Esophagus muscularis mucosa (tissue), 4 donors: ENCODE measurements at places on chromosomes 1 and 21.

DNA sequence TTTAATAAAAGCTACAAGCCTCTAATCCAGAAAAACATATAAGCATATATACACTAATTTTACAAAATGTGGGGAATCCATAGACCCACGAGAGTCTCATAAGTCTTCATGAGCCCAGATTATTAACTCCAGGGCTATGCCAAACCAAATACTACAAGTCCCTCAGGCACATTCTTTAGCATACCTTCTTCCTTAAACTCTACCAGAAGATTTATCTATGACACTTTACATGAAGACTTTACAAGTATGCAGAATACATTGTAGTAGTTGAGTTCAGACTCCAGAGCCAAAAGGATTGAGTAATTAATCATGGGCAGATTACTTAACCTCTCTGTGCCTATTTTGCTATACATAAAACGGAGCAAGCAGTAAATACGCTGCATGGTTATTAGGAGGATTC lies 793.7 kb upstream of the ADGRL2 start:
- DNase-seq = no peak

GRCh38 chr1:182215764-182216163 lies 154.3 kb upstream of the ZNF648 start:
- no peak for DNase-seq

DNA sequence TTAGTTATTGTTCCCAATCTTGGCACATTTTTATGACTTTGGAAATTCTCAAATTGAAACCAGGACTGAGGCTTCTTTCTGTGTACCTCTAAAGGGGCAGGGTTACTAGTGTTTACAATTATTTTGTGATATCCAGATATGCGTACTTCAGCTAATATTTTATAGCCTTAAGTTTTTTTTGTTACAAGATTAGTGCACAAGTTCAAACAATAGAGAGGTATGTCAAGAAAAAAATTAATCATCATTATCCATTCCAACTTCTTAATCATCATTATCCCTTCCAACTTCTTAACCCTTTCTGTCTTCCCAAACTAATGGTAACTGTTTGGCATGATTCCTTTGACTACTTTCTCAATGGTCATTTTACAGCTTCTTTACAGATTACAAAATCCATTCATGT lies 272.9 kb upstream of the C1orf105 start:
- no peak for DNase-seq

DNA sequence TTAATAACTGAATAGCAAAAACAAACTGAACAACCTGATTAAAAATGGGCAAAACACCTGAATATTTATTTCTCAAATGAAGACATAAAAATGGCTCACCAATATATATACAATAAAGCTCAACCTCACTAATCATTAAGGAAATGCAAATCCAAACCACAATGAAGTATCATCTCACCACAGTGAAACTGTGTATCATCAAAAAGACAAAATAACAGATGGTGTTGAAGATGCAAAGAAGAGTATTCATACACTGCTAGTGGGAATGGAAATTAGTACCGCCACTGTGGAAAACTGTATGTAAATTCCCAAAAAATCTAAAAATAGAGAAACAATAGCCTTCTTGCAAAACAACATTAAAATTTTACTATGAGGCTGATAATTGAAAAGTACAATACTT lies 1660.1 kb upstream of the B3GALT2 start:
- no peak for DNase-seq

DNA sequence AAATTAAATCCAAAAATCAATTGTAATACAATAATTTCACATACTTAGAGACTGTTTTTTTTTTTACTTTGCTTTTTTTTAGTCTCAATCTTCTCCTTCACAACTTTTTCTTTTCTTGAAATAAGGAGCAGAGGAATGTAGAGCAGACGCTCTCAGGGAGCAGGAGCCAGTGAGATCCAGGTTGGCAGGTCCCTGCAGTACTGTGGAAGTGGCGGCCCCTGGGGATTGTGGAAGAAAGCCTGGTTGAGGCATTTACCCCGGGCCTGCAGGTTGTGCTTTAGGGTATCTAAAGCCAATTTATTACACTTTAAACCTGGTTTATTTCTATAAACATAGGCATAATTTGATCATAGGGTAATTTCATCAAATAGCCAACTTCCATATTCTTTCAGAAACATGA lies 748 bp upstream of the OR2AJ1 start:
- no peak for DNase-seq

DNA sequence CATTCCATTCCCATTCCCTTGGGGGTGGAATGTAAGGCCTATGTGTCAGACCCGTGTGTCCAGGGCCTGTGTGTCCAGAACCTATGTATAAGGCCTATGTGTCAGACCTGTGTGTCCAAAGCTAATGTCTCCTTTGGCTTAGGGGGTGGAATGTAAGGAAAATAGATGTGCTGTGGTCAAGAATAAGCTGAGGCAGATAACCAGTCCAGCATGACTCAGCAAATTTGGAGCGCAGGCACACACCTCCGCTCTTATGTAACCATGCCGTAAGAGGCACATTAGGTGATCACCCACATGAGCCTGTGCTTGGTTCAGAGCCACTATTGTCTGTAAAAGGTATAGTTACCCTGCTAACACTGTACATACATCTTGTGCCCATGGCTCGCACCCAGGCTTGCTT lies 150.8 kb upstream of the SGIP1 start:
- DNase-seq = no peak

DNA sequence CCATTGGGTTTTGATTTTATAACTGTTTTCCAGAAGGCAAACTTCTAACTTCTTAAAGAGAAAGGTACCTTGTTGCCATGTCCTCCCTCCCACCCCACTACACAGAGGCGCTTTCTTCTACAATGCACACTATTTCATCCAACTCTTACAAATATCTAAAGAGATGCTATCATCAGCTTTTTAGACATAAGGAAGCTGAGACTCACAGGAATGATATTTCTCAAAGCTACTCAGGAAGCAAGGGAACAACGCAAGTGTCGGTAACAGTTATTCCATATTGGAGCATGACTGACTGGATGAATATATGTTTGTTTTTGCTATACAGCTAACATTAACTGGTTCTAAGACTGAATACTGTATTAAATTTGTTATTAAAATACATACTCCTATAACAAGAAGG lies 318.0 kb downstream of the SMYD3 start:
- DNase-seq = no peak

DNA sequence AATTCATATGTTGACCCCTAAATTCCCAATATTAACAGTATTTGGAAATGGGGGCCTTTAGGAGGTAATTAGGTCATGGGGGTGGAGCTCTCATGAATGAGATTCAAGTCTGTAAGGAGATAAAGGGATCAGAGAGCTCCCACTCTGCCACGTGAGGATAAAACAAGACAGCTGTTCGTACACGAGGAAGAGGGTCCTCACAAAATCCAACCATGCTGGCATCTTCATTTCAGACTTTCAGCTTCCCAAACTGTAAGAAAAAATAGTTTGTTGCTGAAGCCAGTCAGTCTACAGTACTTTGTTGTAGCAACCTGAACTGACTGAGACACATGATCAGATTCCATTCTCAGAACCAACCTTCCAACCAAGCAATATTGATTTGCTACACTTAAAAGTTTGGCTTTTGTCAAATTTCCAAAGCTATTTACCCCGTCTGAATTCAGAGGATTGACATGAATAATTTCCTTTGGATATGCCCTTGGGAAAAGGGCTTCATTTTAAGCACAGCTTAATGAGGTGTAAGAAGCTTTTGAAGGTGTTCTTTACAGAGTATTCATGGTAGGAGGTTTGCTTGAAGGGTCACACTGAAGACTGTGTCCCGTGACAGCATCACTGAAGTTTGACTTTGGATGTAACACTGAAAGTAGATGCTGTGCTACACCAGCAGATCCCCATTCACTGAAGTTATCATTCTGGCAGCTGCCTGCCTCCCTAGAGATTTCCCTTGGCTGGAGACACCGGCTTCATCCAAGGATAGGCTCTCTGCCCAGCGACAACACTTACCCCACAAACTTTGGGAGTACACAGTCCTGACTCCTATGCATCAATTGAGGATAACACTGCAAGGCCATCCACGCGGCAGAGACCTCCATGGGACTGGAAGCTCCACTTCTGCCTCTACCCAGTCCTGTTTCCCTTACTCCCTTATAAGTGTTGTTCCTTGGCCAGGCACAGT lies 4.9 kb upstream of the OMA1 start:
- no peak for DNase-seq

- no peak for DNase-seq
Observed at GRCh38 chr1:53686965-53687267, 52.0 kb downstream of the GLIS1 start.

DNA sequence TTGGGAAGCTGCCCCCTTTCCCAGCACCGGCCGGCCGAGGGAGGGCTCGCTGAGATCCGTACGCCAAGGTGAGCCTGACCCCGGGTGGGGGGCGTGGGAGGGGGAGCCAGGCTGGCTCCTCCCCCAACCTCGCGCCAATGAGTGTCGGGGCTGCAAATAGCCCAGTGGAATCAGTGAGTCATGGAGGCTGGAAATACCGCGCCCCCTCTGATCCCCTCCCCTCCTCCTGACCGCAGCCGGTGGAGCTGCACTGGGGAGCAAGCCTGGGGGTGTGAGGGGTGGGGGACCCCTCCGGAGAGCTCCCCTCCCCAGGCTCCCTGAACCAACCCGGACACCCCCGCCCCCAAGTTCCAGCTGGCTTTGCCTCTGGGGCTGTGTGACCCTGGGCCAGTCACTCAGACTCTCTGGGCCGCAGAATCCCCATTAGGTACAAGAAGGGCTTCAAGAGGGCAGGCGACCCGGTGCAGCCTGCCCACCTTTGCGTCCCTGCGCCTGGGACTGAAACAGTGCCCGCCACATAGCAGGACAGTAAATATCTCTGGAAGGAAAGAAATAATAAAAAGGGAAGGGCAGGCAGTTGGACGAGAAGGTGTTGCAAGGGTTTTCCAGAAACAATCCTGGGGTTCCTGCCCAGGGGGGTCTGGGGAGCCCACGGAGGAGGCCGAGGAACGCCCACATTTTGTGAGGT lies 4.5 kb downstream of the HSPB7 start:
- no peak for DNase-seq

- DNase-seq = no peak
Observed at GRCh38 chr21:42474043-42474831, 21.8 kb downstream of the RSPH1 start.

- DNase-seq = no peak
Observed at GRCh38 chr21:43658769-43659135, 536 bp downstream of the HSF2BP start.

GRCh38 chr1:160520999-160521398 lies 2.1 kb downstream of the SLAMF6 start:
- no peak for DNase-seq

- no peak for DNase-seq
Observed at GRCh38 chr1:203475012-203475981, at the start of gene PRELP. Gene PRELP, plus strand, starts transcription at chr1:203475806. Its CDS starts 7,379 bp downstream, at chr1:203483185.

- DNase-seq = no peak
Observed at GRCh38 chr1:54272134-54272533, 72.2 kb downstream of the MRPL37 start.

DNA sequence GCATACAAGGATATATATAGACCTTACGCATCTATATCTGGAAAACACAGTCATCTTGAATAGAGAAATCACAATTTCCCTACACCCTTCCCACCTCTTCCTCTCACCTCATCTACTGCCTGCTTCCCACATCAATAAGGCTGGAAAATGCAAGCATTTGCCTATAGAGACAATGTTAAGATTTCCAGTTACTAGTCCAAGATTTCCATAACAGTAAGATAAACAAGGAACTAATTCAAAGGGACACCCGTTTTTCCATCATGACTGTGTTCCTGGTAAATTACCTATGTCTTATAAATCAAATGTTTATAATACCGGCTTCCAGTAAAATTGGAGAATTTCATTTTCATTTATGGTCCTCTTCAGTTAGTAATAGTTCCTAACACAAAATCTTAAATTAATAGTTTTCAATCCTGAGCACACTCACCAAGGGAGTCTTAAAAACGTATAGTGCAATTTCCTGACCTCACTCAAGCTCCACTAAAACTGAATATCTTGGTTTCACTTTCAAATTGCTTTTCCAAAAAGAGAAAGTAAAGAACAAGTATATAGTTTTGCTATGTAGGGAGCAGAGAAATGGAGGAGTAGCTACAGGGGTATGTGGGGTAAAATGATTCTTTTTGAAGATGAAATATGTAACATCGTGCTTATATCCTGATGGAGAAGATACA lies 398.7 kb downstream of the PLPP3 start:
- DNase-seq = no peak

DNA sequence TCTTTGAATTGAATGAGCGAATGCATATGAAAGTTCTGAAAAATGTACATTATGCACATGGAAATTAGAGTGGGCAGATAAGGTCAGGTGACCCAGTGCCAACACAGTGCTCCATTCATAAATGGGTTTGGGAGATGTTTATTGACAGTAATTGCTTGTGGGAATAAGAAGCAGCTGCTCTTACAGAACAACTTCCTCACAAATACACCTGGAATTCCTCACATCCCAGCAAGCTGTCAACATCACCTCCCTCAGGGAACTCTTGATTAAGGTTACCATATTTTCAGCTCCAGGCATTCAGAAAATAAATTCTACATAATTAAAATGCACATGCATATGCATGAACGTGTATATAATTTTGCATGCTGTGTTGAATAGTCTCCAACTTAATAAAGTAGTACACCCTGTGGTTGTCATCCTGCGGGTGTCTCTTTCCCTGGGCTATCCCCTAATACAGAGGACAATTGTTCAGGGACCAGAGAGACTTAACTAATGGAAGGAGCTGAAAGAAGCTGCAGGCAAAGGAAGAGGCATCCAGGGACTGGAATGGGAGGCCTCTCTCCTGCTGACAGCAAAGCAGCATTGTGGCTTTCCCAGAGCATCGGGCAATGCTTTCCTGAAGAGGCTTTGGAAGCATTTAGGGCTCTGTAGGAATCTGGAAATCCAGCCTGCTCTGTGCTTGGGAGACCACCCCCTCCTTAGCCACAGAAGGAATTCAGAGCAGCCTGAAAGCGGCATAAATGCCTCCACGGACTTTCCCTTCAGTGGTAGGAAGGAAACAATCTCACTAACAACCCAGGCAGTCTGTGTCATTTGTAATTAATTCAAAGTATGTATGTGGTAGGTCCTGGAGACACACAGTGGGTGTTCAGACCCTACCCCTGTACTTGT lies 55.2 kb upstream of the GNG12 start:
- DNase-seq = no peak

GRCh38 chr1:29033829-29034466 lies 89.8 kb downstream of the TMEM200B start:
- DNase-seq = no peak

DNA sequence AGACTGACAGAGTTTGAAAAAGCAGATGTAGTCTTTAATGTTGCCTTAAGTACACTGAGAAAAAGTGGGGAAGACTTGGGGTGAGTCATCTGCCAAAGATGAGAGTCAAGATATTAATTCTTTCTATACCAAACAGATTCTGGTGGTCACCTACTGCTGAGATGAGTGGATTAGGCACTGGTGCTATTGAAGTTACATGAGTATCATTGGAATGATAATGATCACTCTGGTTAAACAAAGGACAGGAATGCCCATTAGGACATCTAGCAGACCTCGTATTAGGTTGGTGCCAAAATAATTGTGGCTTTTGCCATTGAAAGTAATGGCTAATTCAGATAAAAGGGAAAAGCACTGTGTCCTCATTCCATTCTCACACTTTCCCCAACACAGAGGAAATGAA lies 1588.9 kb downstream of the KCNT2 start:
- DNase-seq = no peak

- DNase-seq = no peak
Observed at GRCh38 chr1:6188466-6188865, 8.3 kb upstream of the CHD5 start.
